Activated CD4-positive, alpha-beta memory T cell treated with anti-CD3 and anti-CD28 coated beads for 36 hours (primary cell): ENCODE measurements at places on chromosomes 1 and 21. TPM values are rescaled to one million over a fixed set of nuclear protein-coding genes. Genes with fewer than 3 reads are reported as not detected.

TDRD5 gene
- total RNA-seq, result not detected

- DNase-seq, result no peak
Measured at GRCh38 chr1:165014753-165015152, 341.8 kb downstream of the LMX1A start.

DNA sequence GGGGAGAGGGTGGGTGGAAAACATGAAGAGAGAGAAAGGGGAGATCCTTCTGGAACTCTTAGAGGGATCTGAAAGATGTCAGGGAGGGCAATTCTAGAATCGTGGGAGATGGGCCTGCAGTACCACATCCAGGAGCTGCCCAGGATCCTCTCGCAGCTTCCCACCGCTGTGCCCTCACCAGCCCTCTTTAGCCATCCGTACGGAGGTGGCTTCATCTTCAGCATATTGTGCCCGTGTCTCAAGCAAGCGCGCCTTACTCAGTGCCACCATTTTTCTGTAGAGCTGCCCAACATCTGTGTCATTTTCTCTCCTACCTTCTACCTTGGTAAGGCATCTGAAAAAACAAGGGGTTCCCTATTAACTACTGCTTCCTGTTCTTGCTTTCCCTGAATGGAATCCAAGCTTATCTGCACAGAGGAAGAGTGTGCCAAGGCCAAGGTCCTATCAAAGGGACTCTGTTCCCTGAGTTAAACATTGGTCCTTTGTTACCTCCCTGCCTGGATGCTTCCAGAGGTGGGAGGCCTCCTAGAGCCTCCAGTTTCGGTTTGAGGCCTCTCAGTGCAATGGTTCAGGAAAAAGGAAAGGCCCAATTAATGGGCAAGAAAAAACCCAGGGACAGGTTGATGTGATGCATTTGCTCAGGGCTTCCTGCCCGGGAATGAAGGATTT lies 23.2 kb downstream of the C1orf116 start:
- DNase-seq, result no peak

LCE6A gene
- total RNA-seq, result not detected

- DNase-seq, result no peak
Measured at GRCh38 chr1:10665930-10666850, 130.3 kb downstream of the CASZ1 start.

GRCh38 chr21:33761441-33762036 lies 119.2 kb downstream of the ITSN1 start:
- DNase-seq, result no peak

DNA sequence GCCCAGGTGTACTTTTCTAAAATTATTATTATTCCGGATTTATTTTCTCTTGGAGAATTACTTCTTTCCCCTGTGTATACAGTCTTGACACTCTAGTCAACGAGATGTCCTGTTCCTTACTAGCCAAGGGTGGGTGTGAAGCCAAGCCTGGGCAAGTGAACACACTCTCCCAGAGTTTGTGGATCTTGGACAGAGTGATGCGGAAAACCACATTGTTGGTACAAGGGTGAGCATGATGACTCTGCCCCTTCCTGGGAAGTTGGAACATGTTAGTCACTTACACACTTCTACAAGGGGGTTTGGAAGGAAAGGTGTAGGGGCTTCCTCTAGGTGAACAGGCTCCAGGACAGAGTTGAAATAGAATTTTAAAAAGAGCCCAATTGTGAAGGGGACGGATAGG lies 20.0 kb upstream of the RD3 start:
- DNase-seq, result no peak

DNA sequence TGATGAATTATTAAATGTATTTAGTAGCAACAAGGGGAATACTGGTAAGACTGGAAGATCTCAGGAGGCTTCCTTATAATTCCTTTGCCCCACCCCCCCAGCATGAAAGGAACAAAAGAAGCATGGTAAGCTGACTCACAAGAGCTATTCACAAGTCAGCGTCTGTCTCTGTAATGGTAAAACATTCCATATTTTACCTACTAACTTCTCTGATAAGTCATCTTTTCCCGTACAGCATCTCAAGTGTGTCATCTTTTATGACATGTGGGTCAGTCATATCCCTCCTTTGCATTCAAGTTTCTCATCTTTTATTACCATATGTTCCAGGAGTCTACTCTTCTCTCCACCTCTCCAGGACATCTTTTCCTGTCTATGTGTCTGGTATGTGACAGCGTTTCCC lies 241.3 kb downstream of the PLA2G4A start:
- DNase-seq, result no peak

DNA sequence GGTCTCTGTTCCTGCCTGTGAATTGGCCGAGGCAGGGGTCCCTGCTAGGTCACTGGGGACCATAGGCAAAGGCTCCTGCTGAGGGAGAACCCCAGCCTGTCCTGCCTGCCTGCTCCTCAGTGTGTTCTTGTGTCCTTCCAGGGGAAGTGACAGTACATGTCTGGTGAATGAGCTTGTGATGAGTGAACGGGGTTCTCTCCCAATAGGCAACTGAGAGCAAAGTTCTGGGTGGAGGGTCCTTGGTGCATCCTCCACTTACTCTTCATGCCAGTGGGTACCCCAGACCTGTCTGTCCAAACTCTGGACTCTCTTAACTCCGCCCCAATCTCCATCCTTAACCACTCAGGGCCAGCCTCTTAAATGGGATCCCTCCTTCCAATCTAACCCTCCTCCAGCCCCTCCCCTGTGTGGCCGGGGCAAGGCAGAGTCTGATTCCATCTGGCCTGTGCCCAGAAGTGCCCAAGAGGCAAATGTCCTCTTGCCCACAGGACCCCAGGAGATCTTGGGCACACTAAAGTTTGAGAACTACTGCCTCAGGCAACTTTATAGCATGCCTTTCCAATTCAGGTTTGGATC lies 2.0 kb downstream of the XKR8 start:
- DNase-seq, result no peak

- no peak for DNase-seq
Measured at GRCh38 chr1:32988665-32989064, 24.1 kb upstream of the RNF19B start.

ATP5IF1 gene
- total RNA-seq, result 181 TPM

DNA sequence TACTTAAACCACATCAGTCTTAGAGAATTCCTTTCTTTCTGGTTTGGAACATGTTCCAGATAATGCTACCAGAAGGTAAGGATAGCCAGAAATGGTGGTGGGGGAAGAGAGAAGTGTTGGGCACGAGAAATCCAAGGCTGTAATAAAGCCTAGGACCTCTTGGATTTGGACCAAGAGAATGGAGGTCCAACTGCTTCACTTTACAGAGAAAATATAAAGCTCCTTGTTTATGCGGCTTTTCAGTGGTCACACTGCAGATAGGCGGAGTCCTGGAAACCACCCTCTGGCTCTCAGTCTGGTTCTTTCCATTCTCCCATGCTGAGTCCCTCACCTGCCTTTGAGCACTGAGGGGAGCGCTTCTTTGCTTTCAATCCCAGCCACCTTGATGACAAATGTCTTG lies 87.8 kb downstream of the ADCY10 start:
- no peak for DNase-seq

GRCh38 chr1:57616921-57617320 lies 193.1 kb upstream of the DAB1 start:
- DNase-seq, result no peak

OR2T34 gene
- total RNA-seq, result not detected

TCHHL1 gene
- total RNA-seq, result not detected

NSL1 gene
- 41.8 TPM for total RNA-seq

NOC2L gene
- 117 TPM for total RNA-seq

CREB3L4 gene
- 8.5 TPM for total RNA-seq

DNA sequence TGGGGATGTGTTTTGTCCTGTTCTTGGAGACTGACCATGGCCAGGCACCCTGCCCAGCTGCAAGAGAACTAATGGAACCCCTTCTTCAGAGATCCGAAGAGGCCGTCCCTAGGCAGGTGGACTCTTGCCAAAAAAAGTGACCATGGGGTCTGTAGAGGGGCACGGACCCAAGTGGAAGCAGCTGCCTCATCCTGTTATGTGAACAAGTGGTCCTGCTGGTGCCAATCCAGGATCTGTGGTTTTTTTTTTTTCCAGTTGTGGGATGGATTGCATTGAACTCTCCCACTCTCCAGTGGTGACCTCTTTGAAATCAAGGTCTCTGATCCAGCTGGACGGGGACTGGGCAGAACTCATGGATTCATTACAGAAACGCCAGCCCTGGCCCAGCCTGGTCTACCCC lies 71.2 kb downstream of the ARHGEF10L start:
- DNase-seq, result no peak

DNA sequence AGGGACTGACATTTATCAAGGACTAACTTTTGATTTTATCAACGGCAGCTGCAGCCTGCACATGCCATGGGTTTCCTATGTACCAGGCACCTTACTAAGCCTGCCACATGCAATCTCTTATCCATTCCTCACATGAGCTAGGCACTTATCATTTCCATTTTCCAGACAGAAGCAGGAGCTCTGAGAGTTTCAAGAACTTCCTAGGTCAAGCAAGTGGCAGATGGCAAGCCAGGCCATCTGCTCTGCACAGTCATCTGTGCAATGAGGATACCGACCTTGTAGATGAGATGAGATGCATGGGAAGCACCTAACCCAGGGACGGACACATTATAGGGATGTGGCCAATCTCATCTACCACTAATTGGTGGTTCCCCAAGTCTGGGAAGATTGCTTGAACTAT lies 339.4 kb upstream of the USP24 start:
- DNase-seq, result no peak

DNA sequence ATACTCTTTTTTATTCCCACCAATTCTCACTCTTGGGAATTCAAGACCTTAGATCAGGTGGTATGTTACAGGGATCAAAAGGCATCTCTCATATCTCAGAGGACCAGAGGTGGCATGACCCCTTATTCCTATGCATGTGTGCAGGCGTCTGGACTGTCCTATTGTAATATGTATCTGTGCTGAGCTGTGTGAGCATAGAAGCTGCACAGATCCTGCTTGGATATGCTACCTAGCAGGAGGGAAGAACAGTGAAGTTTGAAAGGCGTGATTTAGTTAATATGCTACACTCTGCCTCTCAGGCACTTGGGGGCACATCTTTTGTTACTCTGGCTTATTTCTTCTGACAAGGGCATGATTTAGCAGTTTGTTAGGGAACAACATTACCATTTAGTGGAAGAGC lies 86.7 kb upstream of the ZRANB2 start:
- DNase-seq, result no peak

DNA sequence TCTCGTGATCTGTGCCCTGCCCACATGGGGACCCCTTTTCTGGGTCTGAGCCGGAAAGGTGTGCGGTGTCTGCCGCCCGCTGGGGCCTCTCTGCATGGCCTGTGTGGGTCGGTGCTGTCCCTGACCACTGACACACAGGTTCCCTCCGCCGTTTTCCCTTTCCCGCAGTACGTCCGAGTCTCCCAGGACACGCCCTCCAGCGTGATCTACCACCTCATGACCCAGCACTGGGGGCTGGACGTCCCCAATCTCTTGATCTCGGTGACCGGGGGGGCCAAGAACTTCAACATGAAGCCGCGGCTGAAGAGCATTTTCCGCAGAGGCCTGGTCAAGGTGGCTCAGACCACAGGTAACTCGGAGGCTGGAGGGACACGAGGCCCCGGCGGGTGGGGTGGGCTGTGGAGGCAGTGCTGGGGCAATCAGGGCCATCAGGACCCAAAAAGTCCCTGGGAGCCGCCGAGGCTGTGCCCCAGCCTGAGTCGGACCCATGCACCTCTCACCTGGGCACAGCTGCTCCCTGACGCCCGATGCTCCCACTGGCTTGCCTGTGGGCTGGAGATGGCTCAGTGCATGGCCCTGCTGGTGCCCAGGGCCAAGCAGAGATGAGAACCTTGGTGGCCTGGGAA lies 13.3 kb downstream of the TRPM2 start:
- DNase-seq, result no peak

DNA sequence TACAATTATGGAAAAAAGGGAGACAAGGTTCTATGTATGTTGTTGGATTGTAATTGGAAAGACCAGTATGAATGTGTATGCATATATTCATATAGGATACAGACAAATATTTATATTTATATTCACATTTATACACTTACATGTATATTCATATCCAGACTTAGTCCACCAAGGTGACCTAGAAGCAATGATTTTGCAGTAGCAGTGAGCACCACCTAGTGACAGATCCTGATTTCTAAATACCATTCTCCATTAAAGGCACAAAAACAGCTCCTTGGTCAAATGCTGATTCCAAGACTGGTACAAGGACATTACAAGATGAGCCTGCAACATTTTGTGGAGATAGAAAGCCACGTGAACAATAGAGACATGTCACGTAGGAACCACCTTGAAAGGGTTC lies 153.4 kb downstream of the SDCCAG8 start:
- DNase-seq, result no peak
